Stimulated activated CD8-positive, alpha-beta memory T cell treated with anti-CD3 and anti-CD28 coated beads, Interleukin-15, amount 100 ng/mL, for 24 hours (primary cell): ENCODE measurements at places on chromosomes 6 and 20.
A peak's percentile ranks its signal among the peaks of the same experiment; 100 is the strongest.

- no peak for DNase-seq
Observed at GRCh38 chr6:127341471-127342202, 1.8 kb downstream of the ECHDC1 start.

- no peak for DNase-seq
Observed at GRCh38 chr6:154345811-154346210, 10.8 kb downstream of the IPCEF1 start.

- DNase-seq = no peak
Observed at GRCh38 chr20:33516882-33517281, 27.0 kb downstream of the CBFA2T2 start.

DNA sequence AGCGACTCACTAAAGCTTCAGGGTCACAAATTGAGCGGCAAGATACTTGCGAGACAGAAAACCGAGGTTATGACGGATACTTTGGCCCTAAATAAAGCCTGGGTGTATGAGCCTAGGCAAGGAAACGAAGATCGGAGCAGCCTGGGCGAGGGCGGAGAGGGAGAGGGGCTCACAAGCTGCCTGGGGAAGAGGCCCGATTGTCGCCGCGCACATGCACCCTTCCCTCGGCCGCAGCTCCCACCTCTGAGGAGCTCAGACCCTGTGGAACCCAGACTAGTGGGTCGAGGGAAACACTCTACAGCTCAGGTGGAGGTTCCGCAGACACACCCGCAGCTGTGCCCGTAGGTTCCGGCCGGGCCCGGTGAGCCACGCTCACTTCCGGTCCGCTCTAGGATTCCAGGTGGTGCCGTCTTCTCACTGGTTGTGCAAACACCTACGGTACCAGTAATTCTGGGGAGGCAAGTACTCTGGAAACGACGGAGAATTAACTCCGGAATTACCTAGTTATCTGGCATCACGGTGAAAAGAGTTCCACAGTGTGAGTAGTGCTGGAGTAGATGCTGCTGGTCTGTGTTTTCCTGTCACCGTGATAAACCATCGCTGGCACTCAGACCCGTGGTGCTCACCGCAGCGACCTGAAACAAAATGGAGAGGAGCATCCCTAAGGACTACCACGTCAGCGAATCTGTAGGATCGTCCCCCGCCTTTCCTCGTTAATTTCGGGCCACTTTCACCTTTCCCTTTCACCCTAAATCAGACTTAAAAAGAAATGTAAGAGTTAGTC lies 61.5 kb downstream of the GPX5 start:
- peak; percentile 38 for DNase-seq

DNA sequence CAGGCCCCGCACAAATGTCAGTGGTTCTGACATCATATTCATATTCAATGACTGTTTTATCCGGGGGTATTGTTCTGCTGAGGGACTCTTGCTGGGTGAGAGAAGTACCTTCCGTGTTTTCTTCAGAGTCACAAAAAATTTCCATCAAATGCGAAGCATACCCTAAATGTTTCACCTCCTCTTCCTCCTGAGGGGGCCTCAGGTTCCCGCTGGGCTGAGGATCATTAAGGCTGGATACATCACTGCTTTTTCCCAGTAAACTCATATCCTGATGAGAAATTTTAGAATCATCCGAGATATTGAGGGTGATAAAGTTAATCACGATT lies 42.8 kb downstream of the IL20RA start:
- DNase-seq = no peak

DNA sequence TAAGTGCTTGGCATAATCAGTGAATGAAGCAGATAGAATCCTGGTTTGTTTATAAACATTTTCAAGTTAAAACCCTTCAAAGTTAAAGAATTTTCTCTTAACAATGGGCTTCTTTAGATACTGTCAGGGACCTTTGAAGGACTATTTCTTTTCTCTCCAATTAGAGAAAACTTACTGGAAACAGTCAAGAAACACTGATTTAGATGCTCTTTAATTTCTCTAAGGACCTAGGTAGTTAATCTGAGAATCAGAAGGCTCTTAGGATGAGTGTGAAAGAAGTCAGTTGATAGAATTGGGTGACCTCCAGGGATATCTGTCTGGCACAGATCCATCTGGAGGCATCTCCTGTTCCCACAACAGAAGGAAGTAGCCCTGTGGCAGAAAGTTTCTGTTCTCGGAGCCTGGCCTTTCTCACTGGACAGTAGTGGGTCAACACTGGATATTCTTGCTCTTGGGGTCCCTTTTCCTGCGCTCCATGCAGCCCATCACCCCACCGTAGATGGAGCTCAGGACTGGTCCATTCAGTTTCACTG lies 22.5 kb downstream of the KIAA0408 start:
- no peak for DNase-seq

DNA sequence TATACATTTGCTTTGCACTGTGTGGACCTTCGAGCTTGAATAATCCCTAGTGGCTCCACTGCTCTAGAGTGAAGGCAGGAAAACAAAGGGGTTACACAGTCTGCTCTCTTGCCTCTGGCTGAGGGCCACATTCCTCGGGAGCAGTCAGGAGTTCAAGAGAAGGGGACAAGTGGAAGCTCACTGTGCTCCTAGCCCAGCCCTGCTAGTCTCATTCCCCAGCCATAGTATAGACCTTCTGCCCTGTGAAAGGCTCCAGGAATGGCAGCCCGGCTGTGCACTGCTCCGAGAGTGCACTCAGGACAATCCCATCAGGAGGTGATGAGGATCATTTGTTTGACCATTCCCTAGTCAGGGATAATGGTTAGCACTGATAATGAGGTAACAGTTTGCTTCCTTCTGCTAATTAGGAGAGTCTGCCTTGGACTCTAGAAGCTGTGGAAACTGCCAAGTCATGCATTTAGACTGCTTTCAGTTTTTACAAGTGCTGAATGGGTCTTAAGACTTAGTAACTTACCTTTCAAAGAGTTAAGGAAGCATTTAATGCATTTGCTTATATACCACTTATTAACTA lies 8.5 kb downstream of the IYD start:
- no peak for DNase-seq

DNA sequence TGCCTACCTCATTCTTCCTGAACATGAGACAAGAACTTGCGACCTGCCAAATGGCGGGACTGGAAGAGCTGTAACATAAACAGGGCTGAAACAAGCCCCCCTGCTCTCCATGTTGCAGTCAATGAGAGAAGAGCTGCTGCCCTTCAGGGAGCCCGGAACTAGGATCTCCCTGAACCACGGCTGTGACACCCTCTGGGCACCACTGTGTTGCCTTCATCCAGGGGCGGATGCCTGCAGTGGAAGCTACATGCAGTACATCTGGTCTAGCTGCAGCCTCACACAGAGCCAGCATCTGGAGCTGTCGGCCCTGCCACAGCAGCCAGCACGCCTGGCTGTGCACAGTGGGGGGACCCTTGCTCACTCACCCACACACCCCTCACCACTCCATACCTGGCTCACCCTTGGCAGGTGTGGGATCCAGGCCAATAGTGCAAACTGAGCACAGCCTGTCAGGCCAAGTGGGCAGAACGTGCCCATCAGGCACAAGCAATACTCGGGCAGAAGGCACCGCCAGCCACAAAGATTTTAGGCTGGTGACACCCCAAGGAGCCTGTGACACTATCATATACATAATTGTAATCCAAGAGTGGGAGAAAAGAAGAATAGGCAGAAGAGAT lies 451.3 kb downstream of the HTR1B start:
- DNase-seq = no peak

- DNase-seq = no peak
Observed at GRCh38 chr20:47773371-47773786, 11.9 kb downstream of the SULF2 start.

GRCh38 chr6:42260972-42261371 lies 43.3 kb upstream of the MRPS10 start:
- peak; percentile 20 for DNase-seq

DNA sequence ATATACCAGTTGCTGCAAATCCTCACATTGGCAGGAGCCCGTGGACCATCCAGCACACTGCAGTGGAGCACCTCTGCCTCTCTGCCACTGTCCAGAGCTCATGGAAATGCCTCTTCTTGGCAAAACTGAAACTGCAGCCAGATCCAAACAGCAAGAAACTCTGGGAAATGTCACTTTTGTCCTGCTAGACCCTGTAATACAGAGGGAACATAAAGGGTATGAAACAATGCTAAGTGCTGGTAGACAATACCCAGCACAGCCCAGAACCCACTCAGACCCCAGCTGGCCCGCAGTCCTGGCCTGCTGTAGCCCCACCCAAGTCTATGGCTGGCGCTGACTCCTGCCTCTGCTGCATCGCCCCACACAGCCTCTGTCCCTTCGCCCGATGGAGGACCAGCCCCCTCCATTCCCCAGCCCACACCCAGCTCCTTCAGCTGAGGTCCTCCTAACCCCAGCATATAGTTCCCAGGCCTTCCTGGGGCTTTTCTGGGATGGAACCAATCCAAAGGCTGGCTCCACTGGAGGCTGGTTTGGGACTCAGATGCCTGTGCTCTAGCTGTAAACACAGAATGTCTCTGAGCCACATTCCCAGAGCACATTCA lies 242.5 kb downstream of the LRFN2 start:
- no peak for DNase-seq

DNA sequence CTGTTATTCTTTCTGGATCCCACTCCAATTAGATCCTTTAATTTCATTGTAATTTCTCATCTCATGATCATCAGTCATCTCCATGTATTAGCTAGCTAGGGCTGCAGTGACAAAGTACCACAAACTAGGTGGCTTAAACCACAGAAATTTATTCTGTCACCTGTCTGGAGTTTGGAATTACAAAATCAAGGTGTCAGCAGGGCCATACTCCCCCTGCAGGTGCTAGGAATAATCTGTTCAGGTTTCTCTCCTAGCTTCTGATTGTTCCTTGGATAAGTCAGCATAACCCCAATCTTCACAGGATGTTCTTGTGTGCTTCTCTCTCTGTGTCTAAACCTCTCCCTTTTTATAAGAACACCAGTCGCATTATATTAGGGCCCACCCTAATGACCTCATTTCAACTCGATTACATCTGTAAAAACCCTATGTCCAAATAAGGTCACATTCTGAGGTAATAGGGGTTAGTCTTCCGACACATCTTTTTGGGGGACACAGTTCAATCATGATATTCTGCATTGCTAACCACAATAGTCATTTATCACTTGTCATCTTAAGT lies 40.5 kb downstream of the BEND6 start:
- no peak for DNase-seq

DNA sequence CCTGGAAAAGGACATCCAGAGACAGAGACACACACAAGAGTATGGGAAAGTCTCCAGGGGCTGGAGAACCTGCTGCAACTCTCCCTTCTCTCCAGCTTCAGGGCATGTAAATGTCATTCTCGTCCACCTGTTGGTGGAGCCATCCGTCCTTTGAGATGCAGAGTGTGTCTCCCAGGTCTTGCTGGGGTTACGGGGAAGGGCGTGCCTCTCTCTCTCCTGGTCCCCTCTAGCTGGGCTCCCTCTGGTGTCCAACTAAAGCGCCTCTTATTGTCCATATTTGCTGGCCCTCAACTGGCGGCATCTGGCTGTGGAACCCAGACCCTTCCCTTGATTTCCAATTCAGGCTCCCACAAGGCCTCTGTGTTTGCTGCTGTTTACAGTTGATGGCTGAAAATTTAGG lies 244.1 kb downstream of the BMP7 start:
- DNase-seq = no peak

DNA sequence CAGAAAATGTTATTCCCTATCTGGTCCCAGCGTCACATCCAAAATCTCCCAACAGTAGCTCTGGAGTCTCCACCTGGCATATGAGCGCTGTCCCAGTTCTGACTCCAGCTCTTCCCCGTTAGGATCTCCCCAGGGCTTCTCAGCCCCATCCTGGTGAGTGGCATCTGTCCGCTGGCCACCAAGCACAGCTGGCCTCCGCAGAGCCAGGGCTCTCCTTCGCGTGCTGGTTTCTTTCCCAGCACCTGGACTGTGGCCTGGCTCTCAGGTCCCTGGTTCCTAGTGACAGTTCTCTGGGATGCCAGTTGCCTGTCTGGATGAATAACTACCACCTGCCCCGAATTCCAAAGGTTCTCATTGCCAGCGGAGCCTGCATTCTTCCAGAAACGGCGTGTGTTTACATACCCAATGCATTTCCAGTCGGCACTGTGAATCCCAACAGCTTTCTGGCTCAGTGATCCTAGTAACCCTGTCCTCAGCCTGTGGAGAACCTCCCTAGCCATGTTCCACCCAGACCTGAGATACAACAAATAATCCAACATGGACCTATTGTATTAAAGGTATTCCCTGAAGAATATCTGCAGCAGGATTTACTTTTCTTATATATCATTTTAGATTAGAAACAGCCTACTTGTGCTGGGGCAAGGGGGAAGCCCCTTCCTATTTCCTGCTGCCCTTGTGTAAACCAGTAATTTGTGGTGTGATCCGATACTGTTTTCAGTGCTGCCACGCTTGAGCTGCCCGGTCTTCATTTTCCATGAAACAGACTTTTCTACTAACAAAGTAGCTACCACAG lies 69.9 kb upstream of the PDE10A start:
- no peak for DNase-seq

DNA sequence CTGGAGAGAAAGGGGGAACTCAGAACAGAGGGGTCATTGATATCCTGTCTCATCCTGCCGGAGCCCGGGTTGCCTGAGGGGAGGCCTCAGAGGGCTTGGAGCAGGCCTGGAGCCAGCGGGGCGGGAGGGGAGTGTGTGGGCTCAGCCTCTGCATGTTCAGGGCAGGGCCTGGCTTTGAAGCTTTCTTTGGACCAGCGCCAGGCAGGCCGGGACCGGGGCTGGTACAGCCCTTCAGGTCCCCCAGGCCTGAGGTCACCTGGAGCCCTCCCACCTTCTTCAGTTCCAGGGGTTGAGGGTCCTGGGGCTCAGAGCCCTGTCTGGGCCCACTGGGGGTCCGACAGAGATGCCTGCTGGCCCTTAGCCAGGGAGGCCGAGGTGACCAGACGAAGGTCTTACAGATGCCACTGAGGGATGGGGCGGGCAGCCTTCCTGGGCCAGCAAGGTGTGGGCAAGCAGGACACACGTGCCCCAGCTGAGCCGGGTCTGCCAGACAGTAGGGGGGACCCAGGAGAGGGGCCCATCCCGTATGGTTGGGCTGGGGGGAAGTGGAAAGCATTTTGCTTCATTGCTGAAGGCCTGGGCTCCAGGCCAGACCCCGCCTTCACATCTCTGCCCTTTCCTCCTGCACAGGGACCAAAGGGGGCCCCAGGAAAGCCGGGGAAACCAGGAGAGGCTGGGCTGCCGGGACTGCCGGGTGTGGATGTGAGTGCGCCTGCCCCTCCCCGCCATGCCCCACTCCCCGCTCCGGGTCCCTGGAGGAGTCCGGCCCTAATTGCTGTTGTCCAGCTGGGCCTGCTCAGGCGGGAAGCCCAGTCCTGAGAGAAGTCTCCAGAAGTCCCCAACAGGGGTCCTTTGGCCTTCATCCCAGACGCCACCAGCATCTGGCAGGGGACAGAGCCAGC lies 2.0 kb downstream of the COL9A3 start:
- DNase-seq = no peak

- DNase-seq = no peak
Observed at GRCh38 chr6:89799756-89800155, 19.8 kb downstream of the MDN1 start.

- no peak for DNase-seq
Observed at GRCh38 chr6:548091-548490, 108.8 kb downstream of the HUS1B start.

- no peak for DNase-seq
Observed at GRCh38 chr6:106927531-106928398, 46.8 kb downstream of the CD24 start.

- DNase-seq = no peak
Observed at GRCh38 chr6:163984124-163984936, 569.8 kb downstream of the QKI start.
